ENCODE measurements at places on chromosomes 13 and 19.

- DNase-seq, result no peak
These were observed 9.7 kb downstream of the CTU1 start for GRCh38 chr19:51098365-51099046.

DNA sequence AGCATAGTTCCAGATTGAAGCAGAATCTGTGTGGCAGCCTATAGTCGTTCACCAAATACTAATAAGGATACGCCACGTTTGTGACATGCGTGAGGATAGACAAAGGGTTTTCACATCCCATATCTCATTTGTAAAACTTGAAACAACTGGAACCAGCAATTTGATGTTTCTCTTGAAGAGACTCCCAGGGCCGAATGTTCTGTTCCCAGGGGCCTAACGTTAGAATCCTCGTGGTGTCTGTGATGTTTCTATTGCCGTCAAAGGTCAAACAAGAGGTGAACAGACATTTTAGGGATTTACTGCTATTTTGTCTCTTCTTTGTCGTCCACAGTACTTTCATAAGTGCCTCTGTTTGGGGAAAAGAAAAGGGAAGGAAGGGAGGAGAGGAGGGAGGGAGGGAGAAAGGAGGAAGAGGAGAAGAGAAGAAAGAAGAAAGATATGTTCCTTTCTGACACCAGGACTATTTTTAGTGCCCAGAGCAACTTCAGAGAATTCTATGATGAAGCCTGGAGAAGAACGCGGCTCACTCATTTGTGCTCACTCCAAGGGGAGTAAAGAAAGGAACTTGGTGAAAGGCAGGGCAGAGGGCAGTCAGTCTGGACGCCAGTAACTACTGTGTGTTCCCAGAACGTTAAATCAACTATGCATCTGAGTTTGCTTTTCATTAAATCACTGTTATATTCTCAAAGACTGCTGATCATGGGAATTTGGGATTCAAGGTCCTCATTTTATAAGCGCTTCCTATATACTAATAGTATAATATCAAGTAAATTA is 154.5 kb downstream of the DCT start:
- no peak for DNase-seq

GRCh38 chr13:43058318-43058674 is 34.9 kb downstream of the DNAJC15 start:
- DNase-seq, result no peak

DNA sequence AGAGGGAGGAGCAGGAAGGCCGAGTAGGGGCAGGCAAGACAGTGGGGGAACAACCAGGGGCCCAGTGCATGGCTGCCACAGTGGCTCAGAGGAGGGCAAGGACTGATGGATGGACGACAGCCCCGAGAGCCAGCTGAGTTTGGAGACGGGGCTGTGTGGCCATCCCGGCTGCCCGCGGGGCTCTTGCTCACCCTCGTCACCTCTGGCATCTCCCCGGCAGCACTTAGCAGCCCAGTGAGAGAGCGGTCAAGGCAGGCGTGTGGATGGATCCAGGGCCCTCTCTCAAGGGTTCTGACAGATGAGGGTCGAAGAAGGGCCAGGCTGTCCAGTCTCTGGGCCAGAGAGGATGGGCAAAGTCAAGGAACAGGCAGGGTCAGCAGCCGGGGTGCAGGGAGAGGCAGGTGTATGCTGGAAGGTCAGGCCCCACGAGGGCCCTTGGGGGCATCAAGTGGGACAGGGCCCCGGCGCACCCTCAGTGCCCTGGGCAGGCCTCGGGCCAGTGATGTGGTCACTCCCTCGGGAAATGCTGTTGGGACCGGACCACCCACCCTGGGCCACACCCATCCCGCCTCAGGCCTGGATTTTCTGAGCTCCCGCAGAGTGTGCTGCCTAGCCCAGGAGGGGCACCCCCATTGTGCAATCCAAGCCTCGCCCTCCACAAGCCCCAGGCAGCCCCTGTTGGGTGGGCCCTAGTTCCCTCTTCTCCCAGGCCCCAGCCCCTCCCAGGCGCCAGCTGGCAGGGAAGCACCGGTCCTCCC is 56.4 kb upstream of the TPM4 start:
- DNase-seq, result no peak

GRCh38 chr19:49216071-49216470 is 58.5 kb downstream of the TRPM4 start:
- DNase-seq, result no peak

- no peak for DNase-seq
These were observed 5.7 kb upstream of the TNFSF13B start for GRCh38 chr13:108263621-108264355.

- DNase-seq, result no peak
These were observed 2.8 kb upstream of the KLF5 start for GRCh38 chr13:73055813-73056564.
